ENCODE measurements at places on chromosomes 6 and 20.

DNA sequence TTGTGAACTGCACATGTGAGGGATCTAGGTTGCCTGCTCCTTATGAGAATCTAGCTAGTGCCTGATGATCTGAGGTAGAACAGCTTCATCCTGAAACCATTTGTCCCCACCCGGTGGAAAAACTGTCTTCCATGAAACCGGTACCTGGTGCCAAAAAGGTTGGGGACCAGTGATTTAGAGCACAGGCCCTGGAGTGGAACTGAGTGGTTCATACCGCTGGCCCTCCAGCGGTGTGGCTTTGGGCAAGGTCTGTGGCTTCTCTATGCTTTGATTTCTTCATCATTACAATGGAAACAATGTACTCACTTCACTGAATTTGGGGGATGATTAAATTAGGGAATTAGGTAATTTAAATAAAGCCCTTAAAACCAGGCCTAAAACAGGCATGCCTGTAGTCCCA is 36.3 kb downstream of the CD164 start:
- DNase-seq: no peak

GRCh38 chr20:13922241-13922640 is 68.2 kb downstream of the SEL1L2 start:
- DNase-seq: no peak

DNA sequence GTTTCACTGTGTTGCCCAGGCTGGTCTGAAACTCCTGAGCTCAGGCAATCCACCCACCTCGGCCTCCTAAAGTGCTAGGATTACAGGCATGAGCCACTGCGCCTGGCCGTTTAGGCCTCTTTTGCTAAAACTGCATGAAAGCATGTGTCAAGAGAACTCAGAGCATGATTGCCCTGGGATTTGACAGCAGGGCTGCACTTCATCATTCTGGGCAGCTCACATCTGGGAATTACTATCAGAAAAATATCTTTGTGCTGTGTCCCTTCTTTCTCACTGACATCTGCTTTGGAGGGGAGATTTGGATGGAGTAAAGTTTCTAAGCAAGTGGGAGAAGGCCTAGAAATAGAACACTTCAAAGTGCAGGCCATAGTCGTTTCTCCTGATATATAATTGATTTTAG is 59.6 kb upstream of the EIF2S2 start:
- DNase-seq: no peak

DNA sequence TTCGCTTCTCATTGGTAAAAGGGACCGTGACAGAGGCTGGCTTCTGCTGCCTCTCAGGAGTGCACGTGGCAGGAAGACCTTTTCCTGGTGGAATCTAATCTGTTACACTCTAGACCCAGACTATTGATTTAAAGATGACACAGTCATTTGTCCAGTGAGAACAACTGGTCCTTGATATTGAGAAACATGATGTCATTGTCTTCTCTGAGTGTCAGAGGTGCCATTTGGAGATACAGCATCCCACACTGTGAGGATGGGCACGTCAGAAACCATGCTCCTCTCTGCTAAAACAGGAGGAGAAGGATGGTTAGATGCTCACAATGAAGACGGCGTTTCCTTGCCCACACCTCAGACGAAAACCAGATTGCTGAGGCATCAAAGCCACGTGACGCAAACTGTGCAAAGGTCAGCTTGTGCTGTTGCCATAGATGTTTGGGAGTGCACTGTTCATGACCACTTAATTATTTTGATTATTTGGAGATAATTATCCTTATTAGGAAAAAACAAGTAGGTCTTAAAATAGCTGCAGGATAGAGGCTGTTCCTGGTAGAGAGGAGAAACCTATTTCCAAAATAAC is 169.0 kb downstream of the SMOC2 start:
- DNase-seq: no peak

DNA sequence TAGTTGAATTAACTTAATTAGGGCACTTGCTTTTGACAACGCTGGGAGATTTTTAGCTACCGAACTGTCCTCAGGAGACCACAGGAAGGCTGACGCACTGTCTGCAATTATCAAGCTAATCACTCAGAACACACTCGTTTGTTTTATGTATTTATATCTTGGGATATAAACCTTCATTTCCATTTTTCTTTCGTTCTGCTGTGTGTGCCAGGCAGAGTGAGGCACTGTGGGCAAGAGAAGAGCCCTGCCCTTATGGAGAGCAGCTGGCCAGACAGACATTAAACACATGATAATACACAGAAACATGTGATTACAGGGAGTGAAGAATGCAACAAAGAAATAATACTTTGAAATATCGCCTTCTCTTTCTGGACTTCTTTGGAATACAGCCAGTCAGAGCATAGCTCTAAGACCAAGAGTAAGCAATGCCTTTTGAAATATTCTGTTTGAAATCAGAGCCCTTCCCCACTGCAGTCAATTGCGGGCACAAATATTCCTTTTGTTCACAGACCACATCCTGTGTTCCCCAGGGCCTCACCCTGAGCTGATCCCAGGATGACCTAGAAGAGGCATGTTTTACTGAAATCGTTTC is 96.8 kb downstream of the ANKRD60 start:
- no peak for DNase-seq
